ENCODE measurements at places on chromosomes 4 and X.

- DNase-seq, result no peak
Observed at GRCh38 chr4:38889143-38889542, 21.5 kb downstream of the FAM114A1 start.

DNA sequence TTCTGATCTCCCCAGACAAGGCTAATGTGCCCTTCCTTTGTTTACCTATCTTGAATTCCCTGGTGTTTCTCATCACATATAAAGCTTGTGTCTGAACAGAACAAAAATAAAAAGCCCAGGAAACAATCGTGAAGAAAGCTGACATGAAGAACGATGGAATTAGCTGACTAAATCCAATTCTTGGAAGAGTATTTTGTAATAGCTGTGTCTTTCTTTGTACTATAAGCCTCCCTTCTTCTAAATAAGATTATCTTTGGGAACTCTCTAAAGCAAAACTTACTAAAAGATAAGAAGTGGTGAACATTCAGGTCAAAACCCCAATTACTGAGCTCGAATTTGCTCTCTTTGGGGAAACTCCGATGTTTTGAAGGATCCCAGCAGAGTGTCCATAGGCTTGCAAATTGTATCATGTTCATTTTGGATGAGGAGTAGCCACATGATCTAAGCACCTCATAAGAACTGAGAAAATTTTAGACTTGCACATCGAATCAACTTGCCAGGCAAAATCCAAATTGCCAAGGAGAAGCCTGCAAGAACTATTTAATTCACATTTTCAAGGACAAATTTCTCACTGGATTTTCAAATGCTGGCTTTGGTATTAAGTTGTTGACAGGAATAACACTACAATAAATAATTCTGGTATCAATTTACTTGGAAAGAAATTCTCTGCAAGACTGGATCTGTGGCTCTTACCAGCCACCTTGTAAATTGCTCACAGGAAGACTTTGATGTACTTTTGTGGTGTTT is 106.2 kb downstream of the LNX1 start:
- DNase-seq, result no peak

GRCh38 chr4:39591290-39591689 is 47.4 kb downstream of the SMIM14 start:
- no peak for DNase-seq

GRCh38 chr4:61251129-61251528 is 51.0 kb downstream of the ADGRL3 start:
- DNase-seq, result no peak

GRCh38 chr4:145937971-145938611 is 532 bp downstream of the ZNF827 start:
- peak; percentile 30 for DNase-seq

DNA sequence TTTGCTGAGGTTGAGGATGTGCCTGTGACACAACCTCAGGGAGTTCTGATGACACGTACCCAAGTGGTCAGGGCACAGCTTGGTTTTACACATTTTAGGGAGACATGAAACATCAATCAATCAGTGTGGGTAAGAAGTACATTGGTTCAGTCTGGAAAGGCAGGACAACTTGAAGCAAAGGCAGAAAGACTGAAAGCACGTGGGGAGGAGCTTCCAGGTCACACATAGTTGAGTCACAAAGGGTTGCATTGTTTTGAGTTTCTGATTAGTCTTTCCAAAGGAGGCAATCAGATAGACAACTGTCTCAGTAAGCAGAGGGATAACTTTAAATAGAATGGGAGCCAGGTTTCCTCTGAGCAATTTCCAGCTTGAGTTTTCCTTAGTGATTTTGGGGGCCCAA is 1910.0 kb upstream of the AGA start:
- no peak for DNase-seq

DNA sequence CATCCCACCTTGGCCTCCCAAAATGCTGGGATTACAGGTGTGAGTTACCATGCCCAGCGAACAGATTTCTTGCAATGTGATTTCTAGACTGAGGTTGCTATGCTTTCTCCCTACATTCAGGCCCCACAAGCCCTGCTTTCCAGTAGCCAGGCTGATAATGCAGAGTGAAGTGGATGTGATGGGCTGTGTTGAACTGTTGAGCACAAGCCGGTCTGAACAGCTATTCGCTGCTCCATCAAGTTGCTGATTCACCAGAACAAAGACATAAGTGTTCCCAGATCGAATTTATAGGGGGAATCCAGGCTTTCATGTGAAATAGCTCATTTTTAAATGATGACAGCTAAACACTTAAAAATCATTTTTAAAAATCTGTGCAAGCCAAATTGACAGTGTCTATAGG is 8.0 kb downstream of the NIPAL1 start:
- DNase-seq, result no peak

GRCh38 chr4:153152501-153153338 is 51.5 kb upstream of the TRIM2 start:
- DNase-seq, result peak; percentile 68

DNA sequence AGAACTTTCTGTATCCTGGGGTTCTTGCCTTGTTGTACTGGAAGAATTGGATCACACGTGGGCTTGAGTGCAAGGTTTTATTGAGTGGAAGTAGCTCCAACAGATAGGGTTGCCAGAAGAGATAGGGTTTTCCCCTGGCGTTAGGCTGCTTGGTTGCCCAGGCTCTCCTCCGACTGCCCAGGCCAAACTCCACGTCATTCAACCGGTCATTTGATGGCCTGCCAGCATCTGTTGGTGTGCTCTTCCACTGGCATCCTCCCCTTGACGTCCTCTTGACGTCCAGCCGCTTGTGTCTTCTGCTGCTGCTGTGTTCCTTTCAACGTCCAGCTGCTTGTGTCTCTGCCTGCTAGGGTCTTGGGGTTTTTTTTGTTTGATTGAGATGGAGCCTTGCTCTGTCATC is 340.3 kb upstream of the ZCCHC13 start:
- DNase-seq, result no peak

DNA sequence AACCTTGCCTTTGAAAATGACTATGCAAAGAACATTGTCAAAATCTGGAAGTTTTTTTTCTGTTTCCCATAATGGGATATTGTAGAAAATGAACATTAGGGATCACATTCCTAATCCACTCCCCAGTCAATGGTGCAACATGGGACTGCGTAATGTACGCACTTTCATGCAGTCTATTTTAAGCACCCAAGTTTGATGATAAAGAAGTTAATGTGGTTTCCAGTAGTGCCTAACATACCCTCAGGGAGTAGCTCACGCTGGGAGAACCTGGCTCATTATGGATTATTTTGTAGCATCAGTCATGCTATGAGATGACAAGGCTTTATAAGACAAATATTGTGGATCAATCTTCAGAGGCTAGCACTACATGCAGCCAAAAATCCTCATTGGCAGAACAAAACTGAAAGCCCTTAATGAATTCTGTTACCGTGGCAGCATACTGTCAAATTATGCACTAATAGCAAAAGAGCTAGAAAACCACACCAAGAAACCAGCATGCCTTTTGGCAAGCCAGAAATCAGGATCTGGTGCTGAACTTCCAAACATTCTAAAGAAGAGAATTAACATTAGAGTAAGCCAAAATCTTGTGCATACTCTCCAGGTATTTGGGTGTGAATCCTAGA is 1392.8 kb upstream of the TENM3 start:
- DNase-seq, result no peak

- DNase-seq, result no peak
Observed at GRCh38 chr4:4735870-4736269, 123.6 kb upstream of the MSX1 start.

GRCh38 chrX:41909068-41909467 is 14.3 kb downstream of the CASK start:
- DNase-seq, result no peak

- no peak for DNase-seq
Observed at GRCh38 chr4:38463268-38463958, 200.6 kb upstream of the KLF3 start.

DNA sequence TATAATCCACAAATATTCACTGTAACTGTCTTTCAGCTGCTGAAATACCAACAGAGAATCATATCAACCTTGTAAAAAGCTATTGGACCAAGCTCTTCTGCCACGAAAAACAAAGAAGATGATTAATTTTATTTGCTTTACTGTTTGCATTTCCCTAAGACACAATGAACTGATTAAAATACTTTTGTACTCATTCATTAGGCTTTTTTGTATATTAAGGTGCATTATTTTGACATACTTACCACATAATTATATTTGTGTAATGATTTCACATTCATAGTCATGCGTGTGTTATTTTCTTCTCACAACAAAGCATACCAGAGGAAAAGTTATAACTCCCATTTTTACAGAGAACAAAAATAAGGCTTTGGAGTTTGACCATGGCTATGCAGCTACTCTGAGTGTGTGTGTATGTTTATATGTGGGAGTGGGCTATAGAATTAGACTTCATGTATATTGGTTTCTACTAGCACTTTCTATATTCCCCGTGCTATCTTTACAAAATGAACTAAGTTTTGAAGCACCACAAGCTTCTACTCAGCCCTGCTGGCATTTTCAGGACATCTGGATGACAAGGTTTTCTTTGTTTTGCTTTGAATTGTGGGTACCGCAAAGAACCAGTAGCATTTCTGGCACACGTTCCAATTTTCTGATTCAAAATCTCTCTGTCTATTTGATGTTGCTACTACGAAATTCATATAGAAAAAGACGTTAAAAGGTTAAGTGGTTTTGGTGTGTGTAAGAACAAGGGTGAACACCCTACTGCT is 11.0 kb upstream of the FGF5 start:
- DNase-seq, result no peak

- no peak for DNase-seq
Observed at GRCh38 chr4:186128842-186129241, 24.3 kb downstream of the FAM149A start.

GRCh38 chr4:153916273-153916755 is 127.4 kb upstream of the SFRP2 start:
- DNase-seq, result peak; percentile 4

GRCh38 chrX:13646154-13646549 is 6.8 kb upstream of the TCEANC start:
- peak; percentile 13 for DNase-seq

DNA sequence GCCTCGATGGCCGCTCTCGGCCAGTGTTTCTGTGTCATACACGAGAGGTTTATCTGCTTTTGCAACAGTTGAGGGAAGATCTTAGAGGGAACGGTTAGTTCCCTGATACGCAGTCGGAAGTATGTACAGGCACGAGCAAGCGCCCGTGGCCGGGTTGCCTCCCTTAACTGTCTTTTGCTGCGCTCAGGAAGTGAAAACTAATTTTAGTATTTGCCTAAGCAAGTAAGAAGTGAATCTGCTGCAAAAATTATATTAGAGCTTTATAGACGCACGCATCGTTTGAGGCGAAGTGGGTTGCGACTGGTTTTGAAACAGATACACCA is 695 bp downstream of the MTM1 start:
- no peak for DNase-seq

- no peak for DNase-seq
Observed at GRCh38 chr4:87017580-87018342, 83.0 kb downstream of the AFF1 start.
